ENCODE measurements at places on chromosomes 2 and 18.

GRCh38 chr2:72765997-72766609 lies 59.7 kb downstream of the EXOC6B start:
- no peak for DNase-seq

DNA sequence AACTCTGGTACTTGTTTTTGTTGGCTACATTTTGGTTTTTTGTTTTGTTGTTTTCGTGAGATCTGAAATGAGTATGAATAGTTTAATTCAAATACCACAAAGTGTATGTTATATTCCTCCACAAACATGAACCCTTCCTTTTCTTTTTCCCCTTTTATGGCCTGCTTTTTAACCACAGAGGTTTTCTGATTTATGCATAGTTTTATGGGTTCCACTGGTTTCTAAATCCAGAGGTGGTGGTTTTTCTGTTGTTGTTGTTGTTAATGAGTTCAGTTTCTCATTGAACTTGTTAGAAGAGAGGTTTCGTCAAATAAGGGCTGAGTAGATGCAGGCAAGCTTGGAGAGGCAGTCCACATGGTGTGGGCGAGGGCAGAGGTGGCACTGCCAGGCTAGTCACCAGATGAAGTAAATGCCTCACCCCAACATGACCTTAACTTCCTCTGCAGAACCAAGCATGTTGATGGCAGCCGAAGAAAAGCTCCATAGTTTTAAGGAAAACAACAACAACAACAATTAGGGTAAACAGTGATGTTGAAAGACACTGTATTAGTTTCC lies 72.5 kb downstream of the RIF1 start:
- no peak for DNase-seq

- peak; percentile 55 for DNase-seq
Measured at GRCh38 chr2:26946841-26947784, 23.3 kb upstream of the MAPRE3 start.

DNA sequence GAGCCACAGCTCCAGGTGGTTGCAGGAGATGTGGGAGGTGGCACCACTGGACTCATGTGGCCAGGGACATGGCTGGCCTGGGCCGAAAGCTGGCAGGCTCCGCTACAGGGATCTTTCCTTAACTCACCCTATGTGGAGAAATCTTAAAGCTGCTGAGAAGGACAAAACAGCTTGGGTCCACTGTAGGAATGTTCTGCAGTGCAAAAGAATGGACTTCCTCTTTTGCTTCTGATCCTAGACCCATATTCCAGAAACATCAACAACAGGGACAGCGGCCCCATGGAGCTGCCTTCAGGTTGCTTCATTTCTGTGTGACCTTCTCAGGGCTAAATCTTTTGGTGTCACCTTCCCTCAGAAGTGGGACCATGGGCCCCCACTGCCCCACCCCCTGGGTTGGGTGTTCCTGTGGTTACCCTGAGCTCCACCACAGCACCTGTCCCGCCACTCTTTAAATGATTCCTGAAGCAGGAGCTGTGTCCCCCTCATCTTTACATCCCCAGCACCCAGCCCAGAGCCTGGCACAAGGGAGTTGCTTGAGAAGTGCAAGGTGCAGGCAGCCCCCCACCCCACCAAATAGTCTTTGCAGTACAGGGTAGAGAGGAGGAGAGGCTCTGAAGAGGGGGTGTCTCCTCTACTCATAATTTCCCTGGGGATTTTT lies 205.8 kb downstream of the ZBTB7C start:
- DNase-seq: no peak

DNA sequence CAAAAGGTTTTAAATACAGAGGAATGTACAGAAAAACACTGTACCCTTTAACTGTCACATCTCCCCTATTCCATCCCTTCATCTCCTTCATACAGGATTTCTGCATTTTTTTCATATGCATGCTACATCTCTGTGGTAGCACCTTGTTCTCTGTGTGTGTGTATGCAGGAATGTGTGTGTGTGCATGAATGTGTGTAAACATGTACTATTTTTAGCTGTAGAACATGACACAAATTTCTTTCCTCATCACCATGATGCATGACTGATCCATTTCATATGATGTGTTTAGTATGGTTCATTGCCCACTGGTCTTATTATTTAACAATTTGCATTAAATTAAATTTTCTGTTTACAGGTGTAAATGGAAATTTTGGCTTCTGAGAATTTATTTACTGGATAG lies 21.5 kb upstream of the ZEB2 start:
- DNase-seq: no peak

GRCh38 chr2:170088776-170089175 lies 89.2 kb upstream of the MYO3B start:
- peak; percentile 30 for DNase-seq

DNA sequence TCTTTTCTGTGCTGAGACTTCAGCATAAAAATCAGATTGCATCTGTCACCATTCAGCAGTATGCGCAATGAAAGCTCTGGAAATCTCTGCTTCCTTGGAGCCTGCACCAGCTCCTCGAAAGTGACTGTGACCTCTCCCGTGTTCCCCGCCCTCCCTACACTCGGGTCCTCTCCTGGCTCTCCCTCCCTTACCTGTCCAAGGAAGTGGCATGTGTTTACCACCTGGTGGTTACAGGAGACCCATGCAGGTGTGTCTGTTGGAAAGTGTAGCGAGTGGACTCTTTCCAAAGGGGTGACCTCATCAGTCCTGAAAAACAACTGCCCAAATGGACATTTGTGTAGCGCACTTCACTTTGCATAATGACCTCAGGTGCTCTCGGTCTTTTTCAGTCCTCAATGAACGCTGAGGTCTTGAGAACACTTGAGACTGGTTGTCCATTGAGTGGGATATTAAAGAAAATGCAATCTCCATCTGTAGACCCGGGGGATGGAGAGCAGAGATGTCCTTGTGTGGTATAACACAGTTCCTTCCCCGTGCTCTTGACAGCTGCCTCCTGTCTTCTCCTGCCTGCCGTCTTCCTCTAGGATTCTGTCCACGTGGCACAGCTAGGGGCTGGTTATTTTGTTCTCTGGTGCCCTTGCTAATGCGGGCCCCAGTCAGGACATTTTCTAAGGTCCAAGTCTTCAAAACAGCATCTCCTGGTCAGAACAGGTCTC lies 133.2 kb downstream of the ACKR3 start:
- DNase-seq: no peak

GRCh38 chr2:238159661-238160205 lies 963 bp downstream of the ERFE start:
- DNase-seq: no peak

- DNase-seq: no peak
Measured at GRCh38 chr2:79139423-79139822, 19.1 kb downstream of the REG1A start.

DNA sequence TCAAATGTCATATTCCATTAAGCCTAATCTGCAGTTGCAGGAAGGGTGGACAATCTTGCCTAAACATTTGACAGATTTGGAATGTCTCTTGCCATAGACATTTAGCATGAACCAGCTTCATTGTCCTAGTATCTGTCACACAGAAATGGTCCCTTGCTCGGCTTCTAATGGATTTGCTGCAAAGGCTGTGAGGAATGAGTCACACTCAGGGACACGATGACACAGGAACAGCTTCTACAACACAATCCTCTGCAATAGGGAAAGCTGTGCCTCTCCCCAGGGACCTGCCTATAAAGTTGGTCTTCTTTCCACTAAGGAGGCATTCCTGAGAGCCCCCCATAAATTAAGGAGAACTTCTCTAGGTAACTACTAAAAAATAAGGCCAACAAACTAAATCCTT lies 155.1 kb upstream of the L3MBTL4 start:
- DNase-seq: peak; percentile 12

DNA sequence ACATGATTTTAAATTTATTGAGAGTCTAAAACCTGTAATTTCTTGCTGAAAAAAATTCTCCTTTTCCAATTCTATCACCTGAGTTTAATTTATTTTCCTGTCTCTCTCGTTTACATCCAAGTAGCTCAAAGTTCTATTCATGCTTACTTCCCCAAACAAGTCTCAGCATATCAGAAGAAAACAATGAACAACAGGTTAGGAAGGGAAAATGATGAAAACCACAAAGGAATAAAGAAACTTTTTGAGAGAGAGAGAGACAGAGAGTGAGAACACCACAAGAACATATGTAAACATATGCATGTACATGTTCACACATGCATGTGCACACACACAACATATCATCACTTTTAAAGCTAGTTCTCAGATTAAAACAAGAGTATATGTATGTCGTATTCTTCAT lies 112.1 kb downstream of the STRN start:
- DNase-seq: no peak

GRCh38 chr2:148887350-148888002 lies 12.4 kb downstream of the KIF5C start:
- no peak for DNase-seq

GRCh38 chr2:25252291-25253152 lies 84.1 kb upstream of the POMC start:
- DNase-seq: no peak

DNA sequence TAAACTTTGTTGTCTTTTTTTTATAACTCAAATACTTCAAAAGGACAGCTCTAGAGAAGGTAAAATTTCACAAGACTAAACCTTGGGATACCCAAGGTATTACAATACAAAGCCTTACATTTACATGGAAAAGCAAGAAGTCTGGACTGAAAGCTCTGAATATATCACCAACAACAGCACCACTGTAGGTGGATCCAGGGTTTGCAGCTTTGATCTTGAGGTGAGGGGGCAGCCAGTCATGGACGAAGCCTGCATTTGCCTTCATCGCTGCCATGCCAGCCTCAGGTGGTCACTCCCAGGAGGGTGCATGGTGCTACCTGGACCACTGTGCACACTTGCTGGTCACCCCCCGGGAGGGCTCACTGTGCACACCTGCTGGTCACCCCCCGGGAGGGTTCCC lies 36.6 kb downstream of the RBFA start:
- DNase-seq: no peak

DNA sequence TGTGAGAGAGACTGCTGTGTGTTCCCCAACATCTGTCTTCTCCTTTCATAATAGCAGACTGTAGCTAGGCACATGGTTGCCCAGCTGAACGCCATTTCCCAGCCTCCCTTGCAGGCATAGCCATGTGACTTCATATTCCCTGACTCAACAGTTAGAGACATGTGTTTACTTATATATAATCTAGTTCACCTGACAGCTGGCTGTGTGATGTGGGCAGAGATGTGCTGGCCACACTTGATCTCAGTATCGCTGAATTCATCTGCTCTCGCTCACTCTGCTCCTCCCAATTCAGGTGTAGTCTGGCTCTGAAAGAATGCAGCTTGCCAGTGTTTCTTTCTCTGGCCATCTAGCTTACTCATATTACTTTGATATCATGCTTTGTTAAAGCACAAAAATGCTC lies 52.3 kb upstream of the SEC11C start:
- no peak for DNase-seq

DNA sequence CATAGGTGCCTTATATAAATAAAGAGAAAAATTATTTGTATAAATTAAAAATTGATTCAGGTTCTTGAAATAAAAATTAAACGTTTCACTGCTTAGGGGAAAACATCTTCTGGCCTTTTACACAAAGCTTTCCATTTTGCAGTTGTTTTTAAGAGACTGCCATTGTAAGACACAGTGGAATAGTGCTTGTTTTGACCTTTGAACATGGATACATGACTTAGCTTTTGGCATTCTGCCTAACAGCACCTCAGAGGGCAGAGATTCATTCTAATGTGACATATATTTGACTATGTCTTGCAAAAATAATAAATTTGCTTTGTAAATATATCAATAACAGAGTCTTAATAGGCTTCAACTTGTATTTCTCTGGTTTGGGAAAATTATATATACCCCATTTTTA lies 142.1 kb downstream of the SLC4A10 start:
- no peak for DNase-seq

DNA sequence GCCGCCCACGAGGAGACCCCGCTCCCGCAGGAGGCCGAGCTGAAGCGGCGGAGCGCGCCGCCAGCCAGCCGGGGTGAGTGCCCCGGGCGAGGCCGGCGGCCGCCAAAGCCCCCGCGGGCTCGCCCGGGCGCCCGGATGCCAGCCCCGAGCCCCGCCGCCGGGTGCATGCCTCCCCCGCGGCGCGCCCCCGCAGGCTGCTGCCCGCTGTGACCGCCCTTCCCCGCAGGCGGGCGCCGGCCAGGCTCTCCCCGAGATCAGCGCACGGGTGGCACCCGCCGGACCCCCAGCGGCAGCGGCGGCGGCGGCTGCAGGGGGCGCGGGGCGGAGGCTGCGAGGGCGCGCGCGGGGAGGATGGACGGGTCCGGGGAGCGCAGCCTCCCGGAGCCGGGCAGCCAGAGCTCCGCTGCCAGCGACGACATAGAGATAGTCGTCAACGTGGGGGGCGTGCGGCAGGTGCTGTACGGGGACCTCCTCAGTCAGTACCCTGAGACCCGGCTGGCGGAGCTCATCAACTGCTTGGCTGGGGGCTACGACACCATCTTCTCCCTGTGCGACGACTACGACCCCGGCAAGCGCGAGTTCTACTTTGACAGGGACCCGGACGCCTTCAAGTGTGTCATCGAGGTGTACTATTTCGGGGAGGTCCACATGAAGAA lies 470 bp downstream of the KCNF1 start:
- DNase-seq: no peak

DNA sequence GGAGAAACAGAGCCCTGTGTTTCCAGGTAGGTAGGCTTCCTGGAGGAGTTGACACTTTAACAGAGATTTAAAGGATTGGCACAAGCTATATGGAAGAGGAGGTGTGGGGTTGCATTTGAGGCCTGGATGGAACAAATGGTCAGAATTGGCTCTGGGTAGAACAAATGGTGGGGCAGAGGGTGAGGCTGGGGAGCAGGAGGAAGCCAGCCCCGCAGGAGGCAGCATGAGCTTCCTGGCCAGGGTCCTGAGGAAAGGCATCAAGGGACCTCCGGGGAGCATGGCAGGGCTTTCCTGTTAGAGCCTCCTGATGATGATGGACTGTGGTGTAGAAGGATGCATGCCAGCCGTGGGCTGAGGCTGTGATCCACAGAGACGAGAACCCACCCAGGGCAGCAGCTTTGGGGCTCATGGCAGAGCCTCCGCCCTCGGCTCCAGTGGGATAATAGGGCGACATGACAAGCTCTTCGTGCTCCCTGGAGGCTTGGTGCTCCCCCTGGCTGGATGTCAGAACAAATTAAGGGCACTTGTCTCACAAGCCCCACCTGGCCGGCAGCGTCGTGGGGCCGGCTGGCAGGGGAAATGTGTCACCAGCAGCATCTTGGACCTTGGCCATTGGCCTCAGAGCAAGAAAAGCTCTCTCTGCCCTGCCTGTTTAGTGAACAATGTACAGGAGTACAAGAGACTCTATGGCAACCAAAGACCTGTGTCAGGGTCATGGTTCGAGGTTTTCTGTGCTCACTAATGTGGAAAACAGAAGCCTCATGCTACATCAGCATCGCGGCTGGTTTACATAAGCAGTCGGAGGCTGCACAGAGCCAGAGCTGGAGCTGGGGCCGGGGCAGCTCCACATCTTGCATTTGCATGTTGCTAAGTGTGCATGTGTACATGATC lies 153.5 kb downstream of the MYCN start:
- DNase-seq: no peak

DNA sequence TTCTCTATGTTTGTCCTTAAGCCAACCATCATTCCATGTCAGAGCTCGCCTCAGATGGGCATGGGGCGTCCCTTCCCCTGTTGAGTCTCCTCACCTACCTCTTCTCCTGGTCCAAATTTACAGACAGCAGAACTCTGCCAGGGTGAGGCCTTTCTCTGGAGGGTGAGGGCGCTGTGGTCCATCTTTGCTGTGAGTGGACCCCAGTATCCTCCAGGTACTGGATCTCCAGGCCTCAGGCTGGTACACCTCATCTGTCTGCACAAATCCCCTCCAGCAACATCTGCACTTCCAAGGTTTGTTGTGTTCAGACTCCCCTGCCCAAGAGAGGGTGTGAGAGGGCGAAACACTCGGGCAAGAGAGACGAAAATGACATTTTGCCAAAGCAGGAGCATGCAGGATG lies 63.9 kb upstream of the EDAR start:
- no peak for DNase-seq

GRCh38 chr2:168224346-168224745 lies 23.0 kb downstream of the STK39 start:
- no peak for DNase-seq

GRCh38 chr18:58699551-58699950 lies 28.3 kb downstream of the MALT1 start:
- no peak for DNase-seq
